ENCODE measurements at places on chromosomes 4 and X.

DNA sequence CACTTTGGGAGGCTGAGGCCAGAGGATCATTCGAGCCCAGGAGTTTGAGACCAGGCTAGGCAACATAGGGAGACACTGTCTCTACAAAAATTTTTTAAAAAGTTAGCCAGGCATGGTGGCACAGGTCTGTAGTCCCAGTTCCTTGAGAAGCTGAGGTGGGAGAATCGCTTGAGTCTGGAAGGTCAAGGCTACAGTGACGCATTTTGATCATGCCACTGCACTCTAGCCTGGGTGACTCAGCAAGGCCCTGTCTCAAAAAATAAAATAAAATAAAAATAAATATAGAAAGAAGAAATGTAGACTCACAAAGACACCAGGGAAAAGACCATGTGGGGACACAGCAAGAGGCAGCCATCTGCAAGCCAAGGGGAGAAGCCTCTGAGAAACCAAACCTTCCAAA lies 42.3 kb upstream of the SLC7A3 start:
- DNase-seq = no peak

DNA sequence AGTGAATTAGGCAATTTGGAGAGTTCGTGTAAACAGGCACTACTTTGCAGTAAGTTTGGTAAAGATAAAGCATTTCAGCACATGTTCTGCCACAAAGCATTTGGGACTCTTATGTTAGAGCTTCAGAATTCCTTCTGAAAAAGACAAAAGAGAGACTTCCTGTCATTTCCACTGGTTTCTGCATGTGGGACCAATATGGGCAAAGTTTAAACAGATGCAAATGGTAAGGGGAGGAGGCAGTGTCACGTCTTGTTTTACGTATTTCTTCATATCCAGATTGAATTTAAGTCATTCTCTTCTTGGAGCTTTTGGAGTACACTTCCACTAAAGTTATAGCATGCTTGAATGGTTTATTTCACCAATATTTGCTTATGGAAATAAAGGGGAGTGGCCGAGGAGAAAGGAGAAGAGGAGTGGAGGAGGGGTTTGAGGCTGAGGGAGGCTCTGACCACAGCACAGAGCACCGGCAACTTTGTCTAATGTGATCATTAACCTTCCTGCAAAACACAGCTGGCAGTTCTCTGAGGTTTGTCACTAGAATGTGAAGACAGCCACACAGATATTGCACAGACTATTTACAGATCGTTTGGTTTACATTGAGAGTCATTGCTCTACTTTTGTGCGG lies at the start of gene APELA:
Gene APELA (plus strand): TSS at position 479 of the 625 bp plus-strand sequence. CDS start 154 bp downstream, outside the sequence.
- DNase-seq = no peak

- DNase-seq = no peak
Measured at GRCh38 chr4:124727331-124727890, 14.9 kb upstream of the ANKRD50 start.

DNA sequence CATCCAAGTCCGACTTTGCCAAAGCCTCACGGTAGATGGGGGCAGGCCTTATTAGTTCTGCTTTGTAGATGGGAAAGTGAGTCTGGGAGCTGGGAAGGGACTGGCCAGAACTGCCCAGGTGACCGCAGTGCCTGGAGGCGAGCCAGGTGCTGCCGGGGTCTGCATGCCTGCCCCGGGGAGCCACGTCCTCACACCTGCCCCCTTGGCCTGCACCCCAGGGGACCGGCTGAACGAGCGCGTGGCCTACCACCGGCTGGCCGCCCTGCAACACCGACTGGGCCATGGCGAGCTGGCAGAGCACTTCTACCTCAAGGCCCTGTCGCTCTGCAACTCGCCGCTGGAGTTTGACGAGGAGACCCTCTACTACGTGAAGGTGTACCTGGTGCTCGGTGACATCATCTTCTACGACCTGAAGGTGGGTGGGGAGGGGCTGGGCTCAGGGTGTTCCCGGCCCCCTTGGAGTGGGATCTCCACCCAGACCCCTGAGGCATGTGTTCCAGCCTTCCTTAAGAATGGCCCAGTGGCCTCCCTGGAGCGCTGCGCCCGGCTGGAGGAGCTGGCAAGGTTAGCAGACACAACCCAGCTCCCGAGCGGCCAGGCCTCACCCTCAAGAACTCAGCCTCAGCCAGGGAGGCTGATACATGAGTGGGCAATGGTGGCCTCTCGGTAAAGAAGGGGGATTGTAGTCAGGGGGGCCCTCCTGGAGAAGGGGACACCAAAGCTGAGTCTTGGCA lies 32.1 kb upstream of the HTRA3 start:
- no peak for DNase-seq

DNA sequence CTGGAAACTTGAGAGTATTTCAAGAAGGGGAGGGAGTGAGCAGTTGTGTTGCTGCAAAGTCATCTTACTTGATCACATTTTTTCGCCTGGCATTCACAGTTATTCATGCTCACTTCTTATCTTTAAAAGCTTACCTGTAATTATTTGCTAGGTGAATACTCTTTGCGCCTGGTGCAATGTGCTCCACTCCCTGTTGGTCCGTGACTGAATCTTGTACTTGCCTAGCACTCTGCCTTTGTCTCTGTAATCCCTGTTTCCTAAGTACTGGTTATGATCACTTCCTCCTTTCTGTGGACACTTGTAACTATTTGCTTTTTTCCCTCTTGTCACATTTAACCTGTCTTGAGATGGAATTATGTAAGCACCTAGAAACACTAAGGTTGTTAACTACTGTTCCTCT lies 5.8 kb downstream of the BMP2K start:
- DNase-seq = no peak

DNA sequence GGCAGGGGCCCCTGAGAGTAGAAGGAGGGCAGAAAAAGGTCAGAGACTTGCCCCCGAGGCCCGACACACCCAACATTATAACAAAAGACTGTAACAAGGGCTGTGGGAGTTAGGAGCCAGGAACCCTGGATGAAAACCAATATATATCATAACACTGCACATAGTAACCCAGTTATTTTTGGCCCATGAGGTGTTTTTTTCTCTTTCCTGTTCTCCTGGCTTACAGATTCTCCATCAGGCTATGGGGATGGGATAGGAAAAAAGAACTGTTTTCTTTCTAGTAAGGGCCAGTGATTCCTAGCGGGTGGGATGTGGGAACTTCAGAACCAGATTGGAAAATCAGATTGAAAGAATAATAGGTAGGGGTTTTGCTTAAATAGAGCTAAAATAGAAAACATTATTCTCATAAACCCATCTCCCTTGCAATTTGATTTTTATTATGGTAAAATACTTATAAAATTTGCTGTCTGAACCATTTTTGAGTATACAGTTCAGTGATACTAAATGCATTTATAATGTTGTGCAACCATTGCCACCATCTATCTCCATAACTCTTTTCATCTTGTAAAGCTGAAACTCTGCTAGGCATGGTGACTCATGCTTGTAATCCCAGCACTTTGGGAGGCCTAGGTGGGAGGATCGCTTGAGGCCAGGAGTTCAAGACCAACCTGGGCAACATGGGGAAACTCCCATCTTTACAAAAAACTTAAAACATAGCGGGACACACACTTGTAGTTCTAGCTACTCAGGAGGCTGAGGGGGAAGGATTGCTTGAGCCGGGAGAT lies 33.5 kb downstream of the SNX25 start:
- DNase-seq = no peak

GRCh38 chr4:139783741-139784484 lies 118.3 kb downstream of the MGST2 start:
- DNase-seq = no peak

DNA sequence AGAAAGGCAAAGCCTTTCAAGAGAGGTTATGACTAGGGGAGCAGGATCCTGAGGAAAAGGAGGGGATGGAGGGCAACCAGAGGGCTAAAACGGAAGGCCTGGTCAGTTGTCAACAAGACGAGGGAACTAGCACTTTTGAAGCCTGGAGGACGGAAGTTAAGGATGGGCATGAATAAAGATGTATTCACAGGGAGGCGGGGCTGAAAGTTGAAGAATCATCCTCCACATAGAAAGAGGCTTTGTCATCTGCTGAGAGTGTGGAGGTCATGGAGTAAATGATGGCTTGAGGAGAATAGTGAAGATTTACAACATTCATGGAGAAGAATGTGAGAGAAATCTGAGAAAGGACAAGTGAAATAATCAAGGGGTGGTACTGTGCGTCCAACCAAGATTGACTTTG lies 137.5 kb downstream of the MAGEB17 start:
- DNase-seq = no peak

DNA sequence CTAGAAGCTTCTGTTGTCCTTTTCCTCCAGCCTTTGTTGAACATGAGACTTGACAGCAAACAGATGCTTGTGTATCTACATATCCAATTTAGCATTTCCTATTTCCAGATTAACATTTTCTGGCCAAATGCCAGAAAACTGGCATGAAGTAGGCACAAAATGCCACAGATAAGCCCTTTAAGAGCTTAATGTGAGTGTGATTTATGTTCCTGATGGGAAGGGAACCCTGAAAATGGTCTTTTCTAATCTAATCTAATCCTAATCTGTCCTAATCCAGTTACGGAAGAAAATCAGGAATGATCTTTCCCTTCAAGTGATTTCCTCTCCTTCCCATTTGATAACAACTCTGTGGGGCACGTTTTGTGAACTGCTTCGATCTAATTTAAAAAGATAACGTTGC lies 133.0 kb upstream of the C1QTNF7 start:
- DNase-seq = no peak

DNA sequence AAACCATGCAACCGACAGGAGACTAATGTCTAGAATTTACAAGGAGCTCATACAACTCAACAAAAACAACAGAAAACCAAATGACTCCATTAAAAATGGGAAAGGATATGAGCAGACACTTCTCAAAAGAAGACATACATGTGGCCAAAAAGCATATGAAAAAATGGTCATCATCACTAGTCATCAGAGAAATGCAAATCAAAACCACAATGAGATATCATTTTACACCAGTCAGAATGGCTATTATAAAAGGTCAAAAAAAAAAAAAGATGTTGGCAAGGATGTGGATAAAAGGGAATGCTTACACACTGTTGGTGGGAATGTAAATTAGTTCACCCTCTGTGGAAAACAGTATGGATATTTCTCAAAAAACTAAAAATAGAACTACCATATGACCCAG lies 50.5 kb upstream of the CHRDL1 start:
- no peak for DNase-seq

DNA sequence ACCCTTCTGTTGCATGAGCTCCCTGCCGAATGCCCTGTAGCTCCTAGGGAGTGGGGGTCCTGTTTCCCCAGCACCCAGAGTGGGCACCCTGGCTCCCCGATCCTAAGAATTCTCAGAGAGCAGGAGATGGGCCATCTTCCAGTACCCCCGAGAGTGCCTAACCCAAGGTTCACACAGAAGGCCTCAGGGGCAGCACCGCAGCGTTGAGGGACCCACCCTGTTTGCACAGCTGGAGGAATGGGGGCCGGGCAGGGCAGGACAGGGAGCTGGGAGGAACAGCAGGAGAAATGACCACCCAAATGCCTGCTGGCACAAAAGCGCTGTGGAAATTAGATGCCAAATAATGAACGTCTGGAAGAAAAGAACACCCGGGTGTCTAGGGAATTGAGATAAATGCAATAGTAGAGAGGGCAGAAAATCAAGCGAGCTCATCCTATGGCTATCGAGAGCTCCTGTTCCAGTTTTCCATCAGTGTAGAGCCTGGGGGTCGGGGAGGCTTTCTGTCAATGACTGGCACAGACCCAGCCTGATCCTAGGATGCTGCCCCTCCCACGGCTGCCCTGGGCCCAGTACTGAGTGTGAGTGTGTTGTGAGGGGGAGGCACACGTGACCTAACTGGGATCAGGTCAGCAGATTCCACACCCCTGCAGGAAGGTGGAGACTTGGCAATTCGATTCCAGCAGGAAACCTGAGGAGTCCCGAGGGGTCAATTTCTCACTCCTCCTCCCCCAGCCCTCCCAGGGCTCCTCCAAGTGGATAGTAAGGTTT lies 25.7 kb downstream of the SEPTIN6 start:
- no peak for DNase-seq

GRCh38 chr4:126251169-126251568 lies 936.4 kb downstream of the FAT4 start:
- DNase-seq = no peak

- no peak for DNase-seq
Measured at GRCh38 chr4:56743550-56743949, 62.5 kb upstream of the HOPX start.

- no peak for DNase-seq
Measured at GRCh38 chr4:186953599-186954260, 230.1 kb upstream of the FAT1 start.

DNA sequence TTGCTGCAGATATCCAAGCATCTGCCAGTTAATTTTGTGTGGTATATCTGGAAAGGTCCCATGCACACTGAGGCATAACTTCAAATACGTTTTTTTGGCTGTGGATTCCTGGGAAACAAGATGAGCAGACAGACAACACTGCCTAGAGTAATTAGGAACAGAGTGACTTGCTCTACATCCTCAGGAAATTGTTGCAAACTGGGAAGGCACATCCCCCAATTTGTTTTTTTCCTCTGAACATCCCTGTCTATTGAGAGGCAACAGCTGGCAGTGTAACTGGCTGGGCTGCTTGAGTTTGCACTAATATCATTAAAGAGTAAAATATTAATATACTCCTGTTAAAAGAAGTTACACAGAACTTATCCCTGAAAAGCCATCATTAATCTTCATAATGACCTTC lies 207.7 kb upstream of the SLIT2 start:
- no peak for DNase-seq

GRCh38 chrX:135556055-135556454 lies 35.6 kb downstream of the INTS6L start:
- DNase-seq = no peak

GRCh38 chr4:111773858-111774257 lies 371.4 kb upstream of the FAM241A start:
- DNase-seq = no peak

DNA sequence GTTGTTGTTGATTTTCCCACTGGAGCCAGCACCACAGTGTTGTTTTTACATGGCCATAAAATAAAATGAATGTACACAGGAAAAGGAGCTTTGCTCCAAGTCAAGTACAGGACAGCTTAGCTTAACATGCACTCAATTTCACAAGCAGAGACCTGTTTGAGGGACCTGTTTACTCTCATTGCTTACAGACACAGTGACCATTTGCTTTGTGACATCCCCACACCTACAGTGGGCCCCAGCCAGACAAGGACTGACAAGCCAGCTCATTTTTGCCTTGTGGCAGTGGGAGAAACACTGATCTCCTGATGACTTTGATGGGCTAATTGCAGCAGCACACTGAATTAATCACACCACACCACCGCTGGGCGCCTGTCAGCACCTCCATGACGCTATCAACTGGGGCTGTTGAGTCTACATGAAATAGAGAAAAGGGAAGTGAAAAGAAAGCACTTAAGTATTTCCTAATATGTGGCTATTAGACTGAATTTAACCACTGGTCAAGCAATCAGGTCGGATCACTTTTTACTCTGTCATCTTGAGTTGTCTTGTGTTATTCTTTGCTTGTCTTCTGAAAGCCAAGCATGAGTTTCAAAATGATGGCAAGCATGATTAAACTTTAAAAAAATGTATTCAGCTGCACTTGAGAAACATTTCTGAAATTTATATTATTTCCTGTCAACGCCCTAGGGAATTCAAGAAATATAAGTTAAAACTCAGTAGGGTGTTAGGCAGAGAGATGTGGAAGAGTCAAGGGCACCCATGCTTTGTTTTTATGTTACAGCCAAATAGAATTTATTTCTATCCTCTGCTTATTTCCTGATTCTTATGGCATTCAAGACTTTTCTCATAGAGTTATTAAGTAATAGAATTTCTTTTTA lies 557.7 kb downstream of the RAB28 start:
- DNase-seq = no peak

- DNase-seq = no peak
Measured at GRCh38 chr4:33959519-33959918, 2284.8 kb downstream of the ARAP2 start.

- no peak for DNase-seq
Measured at GRCh38 chrX:68146054-68146453, 287.2 kb downstream of the OPHN1 start.

All from GM12891 (cell line).